Lung (tissue), 17 donors: ENCODE measurements at places on chromosomes 7 and 10. TPM values are rescaled to one million over a fixed set of nuclear protein-coding genes. Genes with fewer than 3 reads are reported as not detected.

Gene CRPPA
- total RNA-seq: 3.6 TPM

Gene TET1
- 23.5 TPM for total RNA-seq

Gene NFE2L3
- 4.9 TPM for total RNA-seq

Gene STK17A
- 34.7 TPM for total RNA-seq

Gene LRRTM3
- 0.68 TPM for total RNA-seq

Gene RTKN2
- 34.7 TPM for total RNA-seq

Gene C10orf95
- 20.4 TPM for total RNA-seq

Gene VAX1
- total RNA-seq: not detected

Gene TMEM178B
- total RNA-seq: 0.89 TPM

Gene TAC1
- total RNA-seq: not detected

Gene GIMAP5
- 24.8 TPM for total RNA-seq

Gene FGL2
- 16.8 TPM for total RNA-seq

Gene PAX4
- not detected for total RNA-seq

Gene AHR
- 413 TPM for total RNA-seq
